ENCODE measurements at places on chromosomes 16 and 17. TPM values are rescaled to one million over a fixed set of nuclear protein-coding genes. Genes with fewer than 3 reads are reported as not detected.

DNA sequence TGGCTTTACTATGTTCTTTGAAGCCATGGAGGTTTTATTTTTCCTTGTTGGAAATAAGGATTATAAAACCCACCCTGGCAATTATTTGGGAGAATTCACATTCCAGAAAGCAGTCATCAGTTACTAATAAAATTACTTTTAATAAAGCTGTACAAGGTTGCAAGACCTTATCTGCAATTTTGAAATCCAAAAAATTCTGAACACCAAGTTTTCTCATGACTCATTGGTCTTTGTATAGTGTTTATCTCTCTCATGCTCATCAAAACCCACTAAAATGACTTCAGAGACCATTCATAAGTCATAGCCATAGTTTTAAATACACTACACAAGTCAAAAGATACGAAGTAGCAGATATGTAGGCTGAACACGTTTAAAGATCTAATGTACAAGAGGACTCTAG, 6.0 kb upstream of the KRT38 start:
- no peak for DNase-seq

DNA sequence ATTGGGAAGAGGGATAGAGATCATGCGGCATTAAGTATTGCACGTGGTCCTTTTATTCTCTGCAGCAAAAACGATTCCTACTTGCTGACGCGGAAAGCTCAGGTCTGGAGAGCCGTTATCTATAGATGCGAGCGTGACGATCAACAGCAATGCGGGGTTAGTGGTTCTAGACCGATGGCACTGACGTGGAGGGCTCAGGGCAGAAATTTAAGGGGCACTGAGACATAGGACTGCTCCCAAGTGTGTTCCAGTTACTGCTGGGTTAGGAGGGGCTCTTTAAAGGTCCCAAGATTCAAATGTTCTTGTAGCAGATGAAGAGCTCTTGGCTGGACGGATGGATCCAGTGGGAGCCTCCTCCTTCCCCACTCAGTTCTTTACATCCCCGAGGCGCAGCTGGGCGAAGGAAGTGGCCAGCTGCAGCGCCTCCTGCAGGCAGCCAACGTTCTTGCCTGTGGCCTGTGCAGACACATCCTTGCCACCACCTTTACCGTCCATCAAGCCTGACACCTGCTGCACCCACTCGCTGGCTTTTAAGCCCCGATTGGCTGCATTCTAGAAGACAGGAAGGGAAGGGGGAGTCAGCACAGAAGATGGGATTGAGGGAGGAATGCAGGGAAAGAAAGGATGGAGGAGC, 732 bp upstream of the EXOSC6 start:
- no peak for DNase-seq

DNA sequence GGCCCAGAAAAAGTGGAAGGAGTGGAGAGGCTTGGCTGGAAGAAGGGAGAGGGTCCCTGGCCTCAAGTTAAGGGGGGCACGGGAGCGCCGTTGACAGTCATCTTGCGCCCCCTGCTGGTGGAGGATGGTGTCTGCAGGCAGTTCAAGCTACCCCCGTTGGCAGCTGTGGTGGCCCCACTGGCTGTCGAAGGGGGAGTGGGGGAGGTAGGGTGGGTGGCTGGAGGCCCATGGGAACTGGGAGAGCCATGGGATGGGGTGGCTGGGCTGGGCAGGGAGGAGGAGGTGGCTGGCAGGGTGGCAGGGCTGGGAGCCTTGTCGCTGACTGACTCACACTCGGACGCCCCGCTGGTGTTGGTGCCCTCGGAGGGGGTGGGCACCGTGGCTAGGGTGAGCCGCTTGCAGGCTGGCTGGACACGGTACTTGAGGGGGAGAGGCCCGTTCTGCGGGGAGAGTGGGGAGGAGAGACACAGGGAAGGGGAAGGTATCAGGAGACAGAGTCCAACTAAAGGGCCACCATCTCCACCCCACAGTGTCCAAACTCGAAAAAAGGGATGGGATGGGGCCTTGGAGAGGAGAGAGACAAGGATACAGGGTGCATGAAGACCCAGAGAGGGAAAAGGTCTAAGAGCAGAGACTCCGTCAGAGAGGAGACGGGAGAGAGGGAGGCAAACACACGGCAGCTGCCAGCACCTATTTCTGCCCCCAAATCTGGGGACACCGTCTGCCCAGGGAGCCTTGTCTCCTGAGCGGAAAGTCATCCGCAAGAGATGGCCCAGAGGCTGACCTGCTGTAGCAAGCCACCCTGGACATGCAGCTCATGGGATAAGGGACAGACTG, 5.2 kb downstream of the CISD3 start:
- peak; percentile 77 for DNase-seq

DNA sequence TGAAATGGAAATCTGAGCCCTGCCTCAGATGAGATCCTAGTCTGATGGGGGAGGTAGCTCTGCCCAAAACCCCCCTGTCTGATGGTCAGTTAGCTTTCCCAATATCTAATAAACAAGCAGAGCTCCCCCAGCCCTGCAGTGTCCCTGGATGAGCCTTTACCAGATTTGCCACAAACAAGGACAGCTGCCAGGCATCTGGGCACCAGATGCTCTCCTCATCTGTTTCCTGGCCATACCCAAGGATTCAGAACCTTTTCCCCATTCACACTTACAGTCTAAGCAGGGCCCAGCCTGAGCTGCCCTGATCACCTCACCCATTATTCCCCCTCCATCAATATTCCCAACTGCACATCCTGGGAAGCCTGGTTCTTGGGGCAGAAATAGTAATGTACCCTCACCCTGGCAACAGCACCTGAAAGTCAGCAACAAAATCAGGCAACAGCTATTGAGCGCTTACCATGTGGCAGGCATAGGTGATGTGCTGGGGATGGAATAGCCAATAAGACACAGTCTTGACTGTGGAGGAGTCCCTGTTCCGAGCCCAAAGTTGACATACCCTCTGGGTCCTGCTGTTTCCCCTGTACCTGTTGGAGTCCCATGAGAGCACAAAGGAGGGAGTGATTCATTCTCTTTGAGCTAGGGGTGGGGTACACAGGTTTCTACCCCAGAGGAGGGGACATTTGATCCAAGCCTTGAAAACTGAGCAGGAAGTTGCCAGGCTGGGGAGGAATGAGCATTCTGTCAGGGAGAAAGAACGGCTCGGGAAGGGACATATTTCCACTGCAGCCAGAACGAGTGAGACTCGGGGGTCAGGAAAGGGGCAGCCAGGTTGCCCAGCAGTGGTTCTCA, 147.4 kb downstream of the TMEM132E start:
- DNase-seq, result no peak

- DNase-seq, result no peak
Observed at GRCh38 chr16:2415085-2415484, 14.2 kb upstream of the CCNF start.

- DNase-seq, result no peak
Observed at GRCh38 chr17:48754500-48755261, 26.1 kb upstream of the HOXB13 start.

DNA sequence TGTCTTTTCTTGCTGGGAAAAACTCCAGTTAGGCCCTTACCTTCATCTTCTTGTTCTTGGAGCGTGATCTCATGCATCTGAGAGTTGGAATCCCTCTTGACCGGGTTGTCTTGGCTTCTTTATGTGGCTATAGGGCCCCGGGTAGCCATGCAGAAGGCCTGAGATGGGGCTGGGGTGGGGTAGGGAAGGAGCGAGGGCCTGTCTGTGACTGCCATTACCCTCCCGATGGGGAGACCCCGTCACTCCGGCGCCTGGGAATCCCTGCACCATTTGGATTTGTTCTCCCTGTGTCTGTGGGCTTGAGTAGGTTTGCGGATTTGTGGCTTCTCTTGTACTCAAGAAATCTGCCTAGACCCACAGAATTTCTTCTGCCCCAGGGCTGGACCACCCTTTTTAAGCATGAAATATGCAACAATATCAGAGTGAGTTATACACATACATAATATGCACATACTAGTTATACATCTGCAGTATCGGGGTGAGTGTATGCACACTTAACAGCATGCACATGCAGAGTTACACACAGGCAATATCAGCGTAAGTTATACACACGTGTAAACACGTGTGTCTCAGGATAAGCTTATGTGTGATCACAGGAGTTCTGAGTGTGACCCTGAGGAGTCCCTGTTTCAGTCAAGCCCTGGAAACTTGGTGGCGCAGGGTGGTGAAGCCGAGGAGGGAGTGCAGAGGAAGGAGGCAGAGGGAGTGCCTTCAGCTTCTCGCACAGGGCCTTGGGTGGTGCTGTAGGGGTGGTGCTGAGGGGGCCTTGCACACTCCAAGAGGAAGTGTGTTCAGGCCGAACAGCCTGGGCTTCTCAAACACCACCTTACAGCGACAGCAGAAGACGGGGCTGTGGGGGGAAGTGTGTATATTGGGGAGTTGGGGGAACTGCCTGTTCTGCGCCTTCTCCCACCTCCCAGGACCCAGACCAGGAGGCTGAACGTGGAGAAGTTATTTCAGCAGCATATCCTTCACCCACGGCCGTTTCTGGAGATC, 18.5 kb downstream of the CCDC42 start:
- DNase-seq, result peak; percentile 81

- no peak for DNase-seq
Observed at GRCh38 chr17:9221147-9221921, 200.0 kb downstream of the NTN1 start.

DNA sequence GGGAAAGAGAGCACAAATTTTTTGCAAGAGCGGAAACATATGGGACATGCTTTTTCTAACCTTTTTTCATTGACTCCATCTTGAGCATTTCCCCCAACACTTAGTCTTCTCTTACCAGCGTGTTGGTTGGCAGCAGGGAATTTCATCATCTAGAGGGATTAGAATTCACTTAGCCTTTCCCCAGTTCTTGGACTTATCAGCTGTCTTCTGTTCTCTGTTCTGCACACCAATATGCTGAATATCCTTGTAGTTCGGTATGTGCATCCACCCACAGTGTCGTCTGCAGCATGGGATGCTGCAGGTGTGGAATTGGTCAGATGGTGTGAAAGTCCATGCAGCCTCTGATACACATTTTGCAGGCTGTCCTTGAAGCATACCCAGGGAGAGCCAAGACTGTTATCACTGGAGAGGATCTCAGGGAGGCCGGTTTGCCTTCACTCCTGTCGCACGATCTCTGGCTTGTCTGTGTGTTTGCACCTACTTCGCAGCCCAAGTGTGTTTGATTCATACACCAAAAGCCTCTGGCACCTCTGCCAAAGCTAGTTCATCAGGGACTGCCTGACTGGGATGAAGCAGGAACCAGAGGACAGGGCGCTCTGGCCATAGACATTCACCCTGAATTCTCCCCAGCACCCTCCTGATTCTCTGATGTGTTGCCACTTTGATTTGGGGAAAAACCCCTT, 93.3 kb downstream of the SOCS1 start:
- peak; percentile 86 for DNase-seq

DNA sequence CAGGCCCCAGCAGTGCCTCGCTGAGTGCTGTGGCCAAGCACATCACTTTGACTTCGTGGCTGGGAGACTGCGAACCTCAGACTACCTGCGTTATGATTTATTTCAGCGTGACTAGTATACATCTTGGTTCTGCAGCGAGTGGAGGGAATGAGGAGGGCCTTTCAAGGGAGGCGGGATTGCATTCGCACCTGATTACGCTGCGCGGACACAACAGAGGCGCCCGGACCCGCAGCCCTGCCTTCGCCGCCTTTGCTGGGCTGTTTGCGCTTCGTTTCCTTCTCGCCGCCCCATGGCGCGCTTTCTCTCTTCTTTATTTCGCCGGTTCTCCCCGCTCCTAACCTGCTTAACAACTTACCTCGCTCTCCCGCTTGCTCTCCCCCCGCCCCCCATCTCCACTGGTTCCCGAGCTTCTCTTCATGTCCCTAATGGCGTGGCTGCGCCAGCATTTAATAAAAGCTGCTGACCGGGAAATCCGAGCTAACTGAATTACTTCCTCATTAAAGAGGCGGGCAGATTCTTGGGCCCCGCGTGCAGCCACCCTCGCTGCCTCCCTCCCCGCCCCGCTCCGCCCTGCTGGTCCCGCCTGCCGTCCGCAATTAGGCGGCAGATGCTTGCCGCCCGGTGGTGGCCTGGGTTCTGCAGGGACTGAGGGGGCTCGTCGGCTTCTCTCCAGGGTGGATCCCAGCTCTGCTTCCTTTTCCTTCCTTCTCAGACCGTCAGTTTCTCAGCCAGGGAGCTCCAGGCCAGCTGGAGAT, 257.6 kb upstream of the SDK2 start:
- DNase-seq, result peak; percentile 75

DNA sequence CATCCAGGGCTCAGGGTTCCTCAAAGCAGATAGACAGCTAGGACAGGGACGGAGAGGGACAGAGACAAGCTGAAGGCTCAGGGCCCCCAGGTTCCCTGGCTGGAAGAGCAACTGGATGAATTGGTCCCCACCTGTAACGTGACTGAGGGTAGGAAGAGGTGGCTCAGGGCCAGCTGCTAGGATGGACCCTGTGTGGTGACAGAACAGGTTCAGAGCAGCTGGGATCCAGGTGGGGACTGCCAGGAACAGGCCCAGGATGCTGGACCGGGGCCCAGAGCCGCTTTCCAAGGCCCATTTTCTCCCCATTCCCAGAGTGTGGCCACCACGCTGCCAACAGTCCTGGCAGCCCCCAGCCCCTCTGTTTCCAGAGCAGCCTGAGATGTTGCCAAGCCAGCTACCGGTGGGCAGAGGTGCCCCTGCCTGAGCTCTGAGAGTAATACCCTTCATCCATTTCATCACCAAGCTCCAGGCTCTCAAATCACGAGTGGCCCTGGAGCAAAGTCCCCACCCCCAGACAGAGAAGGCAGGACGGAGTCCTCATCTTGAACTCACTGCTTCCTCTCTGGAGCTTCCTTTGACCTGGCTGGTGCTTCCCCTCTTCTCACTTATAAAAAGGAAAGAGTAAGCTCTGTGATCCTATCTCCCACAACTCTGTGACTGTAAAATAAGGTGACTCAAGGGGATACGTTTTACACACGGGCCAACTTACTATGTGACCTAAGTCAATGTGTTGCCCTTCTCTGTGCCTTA, 79.6 kb downstream of the TMEM132E start:
- no peak for DNase-seq

Gene TNK1
- 5.4 TPM for total RNA-seq

Gene CHST5
- total RNA-seq, result 1.3 TPM

Gene CXCL16
- total RNA-seq, result 139 TPM

Gene C16orf74
- total RNA-seq, result 2.8 TPM

Gene OR1A1
- not detected for total RNA-seq

Gene ACSM3
- total RNA-seq, result 23.0 TPM

Gene THRA
- total RNA-seq, result 41.3 TPM
